ENCODE measurements at places on chromosomes 1 and 21.
A peak's percentile ranks its signal among the peaks of the same experiment; 100 is the strongest.

- DNase-seq: peak; percentile 24
These were observed 477.1 kb upstream of the NR5A2 start for GRCh38 chr1:199550199-199551065.

GRCh38 chr1:18384471-18384870 lies 96.3 kb upstream of the KLHDC7A start:
- peak; percentile 46 for DNase-seq

- no peak for DNase-seq
These were observed 40.4 kb downstream of the UBR4 start for GRCh38 chr1:19169642-19170041.

- DNase-seq: no peak
These were observed 638.3 kb downstream of the MATN1 start for GRCh38 chr1:30084909-30085571.

DNA sequence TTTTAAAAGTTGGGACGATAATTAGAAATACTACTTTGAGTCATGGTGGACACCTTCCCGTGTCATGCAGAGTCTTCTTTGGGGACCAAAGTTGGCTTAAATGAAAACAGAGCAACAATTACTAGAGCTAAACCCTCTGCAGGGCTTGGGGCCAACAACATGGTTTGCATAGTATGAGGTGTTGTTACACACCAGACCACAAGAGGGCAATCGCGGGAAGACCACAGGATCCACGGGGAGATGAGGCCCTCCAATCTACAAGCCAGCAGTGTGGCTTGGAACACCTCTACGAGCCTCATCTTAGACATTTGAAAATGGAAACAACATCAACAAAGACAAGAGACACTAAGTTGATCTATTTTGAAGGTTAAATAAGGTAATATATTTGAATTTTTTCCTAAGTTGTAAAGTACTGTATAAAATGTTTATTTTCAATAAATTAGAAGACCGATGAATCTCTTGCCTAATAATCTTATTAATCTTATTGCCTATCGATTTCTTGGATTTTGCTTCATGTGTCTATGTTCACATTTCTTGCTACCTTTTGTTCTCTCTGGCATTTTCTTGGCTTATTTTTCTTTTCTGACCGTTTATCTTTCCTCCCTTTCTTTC lies 8.2 kb upstream of the SMCP start:
- DNase-seq: peak; percentile 72

DNA sequence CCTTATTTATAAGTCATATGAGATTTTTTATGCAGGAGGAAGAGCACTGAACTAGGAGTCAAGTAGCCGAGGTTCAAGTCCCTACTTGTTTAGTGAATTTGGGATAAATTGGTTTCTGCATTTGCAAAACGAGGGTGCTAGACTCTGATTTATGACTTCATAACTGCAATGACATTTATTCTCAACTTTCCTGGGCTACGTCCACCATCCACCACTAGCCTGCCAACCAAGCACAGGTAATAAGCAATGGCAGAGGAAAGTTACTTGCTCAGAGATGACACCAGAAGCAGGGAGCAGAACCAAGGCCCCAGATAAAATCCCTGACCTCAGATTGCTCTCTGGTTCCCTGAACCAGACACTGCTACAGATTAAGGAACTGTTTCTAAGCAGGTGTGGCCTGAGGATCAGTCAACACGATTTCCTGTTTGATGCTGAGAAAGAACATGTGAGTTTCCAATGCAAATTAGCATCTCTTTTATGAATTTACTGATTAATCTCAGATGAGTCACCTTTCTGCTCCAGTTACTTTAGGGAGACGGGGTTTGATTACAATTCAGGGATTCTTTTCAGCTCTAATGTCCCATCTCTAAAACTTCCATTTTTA lies 52.7 kb downstream of the PLPP3 start:
- DNase-seq: peak; percentile 16

- DNase-seq: no peak
These were observed 82.3 kb downstream of the TM2D1 start for GRCh38 chr1:61642475-61643232.

DNA sequence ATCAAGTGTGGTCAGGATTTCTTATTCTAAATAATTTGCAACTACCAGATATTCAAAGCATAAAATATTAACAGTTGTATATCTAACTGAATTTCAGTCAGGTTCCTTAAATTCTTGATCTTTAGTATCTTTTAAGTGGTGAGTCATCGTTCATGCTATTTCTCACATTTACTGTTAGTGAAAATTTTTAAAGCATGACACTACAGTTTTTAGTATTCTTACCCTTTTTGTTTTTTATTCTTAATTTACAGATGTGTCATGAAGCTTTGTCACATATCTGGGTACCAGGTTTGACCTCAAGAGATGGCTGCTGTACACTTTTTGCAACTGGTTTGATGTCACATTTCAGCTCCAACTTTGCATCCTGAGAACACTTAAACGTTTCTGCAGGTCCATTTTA lies 12.7 kb downstream of the AKIRIN1 start:
- no peak for DNase-seq

GRCh38 chr1:61757950-61758349 lies 15.7 kb downstream of the PATJ start:
- DNase-seq: no peak

- peak; percentile 44 for DNase-seq
These were observed 30.2 kb upstream of the EXOSC10 start for GRCh38 chr1:11129649-11130390.

GRCh38 chr1:109931911-109932636 lies 21.4 kb downstream of the CSF1 start:
- DNase-seq: no peak

DNA sequence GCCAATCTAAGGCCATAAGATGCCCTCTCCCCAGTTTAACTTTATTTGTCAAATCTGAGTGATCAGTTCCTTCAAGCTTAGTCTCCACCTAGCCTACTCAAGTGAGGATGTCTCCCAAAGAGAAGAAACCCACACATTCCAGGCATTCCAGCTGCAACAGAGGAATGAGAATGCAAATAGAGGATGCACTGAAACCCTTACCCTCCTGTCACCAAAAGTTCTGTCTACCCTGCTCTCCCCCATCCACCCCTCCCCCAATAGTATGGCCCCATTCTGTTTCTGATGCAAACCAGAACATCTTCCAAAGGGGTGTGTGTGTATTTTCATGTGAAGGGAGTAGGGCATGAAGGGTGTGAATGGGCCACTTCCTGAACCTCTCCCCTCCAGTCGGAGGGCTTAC lies 3.0 kb downstream of the DUSP23 start:
- DNase-seq: no peak

DNA sequence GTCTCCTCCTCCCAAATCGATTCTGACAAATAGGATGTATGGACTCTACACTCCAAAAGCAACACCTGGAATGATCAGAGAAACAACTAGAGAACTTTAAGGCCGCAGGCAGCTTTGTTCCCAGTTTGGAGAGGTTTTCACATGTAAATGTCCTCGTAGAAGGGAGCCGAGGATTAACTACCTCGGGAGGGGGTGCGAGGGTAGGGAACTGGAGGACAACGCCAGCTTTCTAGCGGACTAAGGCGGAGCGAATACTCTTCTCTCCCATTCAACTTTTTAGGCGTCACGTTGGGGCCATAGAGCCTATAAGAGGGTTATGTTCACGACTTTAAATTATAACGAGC lies 1.2 kb downstream of the SCAF4 start:
- DNase-seq: no peak

GRCh38 chr1:77739235-77739634 lies 20.4 kb downstream of the USP33 start:
- DNase-seq: no peak

DNA sequence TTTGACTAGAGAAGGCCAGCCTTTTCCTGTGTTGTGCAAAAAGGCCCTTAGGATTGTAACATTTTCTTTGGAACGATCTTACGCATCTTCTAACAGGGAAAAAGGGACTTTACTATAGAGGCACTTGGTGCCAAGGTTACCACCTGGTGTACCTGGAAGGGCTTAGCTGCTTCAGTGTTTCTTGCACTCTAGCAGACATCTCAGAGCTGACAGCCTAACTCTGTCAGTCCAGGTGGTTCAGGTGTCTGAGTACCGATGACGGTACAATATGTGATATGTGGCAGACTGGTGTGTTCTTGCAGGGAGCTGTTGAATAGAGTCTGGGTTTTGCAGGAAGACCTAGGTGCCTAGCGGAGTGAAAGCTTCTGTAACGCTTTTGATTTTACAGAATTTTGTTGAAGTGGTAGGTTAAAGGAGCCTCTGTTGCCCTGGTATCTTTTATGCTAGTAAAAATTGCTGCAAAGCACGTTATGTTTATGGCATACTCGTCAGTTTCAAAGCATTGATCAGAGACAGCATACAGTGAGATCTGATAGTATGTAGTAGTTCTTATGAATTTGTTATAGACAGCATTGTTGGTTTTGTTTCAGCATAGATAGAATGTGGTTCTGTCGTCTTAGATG lies 1.4 kb downstream of the MAGI3 start:
- peak; percentile 18 for DNase-seq

GRCh38 chr1:14973773-14974172 lies 179.8 kb upstream of the TMEM51 start:
- no peak for DNase-seq

DNA sequence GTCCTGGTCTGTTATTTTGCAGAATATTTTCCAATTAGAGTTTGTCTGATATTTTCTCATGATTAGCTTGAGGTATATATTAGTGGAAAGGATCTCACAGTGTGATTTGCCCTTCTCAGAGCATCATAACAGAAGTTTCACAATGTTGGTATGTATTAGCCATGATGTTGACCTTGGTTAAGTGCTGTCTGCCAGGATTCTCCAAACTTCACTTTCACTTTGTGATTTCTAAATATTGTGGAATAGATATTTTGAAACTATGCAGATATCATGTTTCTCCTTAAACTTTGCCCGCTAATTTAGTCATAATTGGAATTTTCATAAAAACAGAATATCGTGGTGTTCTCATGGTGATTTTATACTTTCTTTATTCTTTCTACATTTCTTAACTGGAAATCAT lies 98.0 kb upstream of the DEPDC1 start:
- DNase-seq: no peak

GRCh38 chr1:84603223-84603622 lies 29.0 kb upstream of the CTBS start:
- no peak for DNase-seq

Data from femur (tissue), 1 donor.